NCI-H1694 (cell line): ENCODE measurements at places on chromosomes 11 and 22.

GRCh38 chr11:1232021-1232882 lies 9.4 kb downstream of the MUC5B start:
- no peak for DNase-seq

DNA sequence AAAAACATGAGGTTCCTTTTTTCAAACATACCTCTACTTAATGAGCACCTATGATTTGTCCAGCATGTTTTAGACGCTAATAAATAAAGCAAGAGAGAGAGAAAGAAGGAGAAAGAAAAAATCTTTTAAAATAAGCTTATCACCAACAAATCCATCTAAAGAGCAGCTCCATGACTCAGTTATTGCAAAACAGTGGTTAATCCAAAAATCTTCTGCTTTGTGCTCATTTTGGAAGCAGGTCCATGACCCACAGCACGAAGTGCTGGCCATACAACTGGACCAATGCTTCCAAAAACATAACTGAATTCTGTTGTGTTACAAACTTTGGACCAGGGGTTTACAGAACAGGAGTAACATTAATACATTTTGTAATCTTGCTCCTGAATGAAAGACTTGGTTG lies 696.6 kb downstream of the KCNA4 start:
- no peak for DNase-seq

DNA sequence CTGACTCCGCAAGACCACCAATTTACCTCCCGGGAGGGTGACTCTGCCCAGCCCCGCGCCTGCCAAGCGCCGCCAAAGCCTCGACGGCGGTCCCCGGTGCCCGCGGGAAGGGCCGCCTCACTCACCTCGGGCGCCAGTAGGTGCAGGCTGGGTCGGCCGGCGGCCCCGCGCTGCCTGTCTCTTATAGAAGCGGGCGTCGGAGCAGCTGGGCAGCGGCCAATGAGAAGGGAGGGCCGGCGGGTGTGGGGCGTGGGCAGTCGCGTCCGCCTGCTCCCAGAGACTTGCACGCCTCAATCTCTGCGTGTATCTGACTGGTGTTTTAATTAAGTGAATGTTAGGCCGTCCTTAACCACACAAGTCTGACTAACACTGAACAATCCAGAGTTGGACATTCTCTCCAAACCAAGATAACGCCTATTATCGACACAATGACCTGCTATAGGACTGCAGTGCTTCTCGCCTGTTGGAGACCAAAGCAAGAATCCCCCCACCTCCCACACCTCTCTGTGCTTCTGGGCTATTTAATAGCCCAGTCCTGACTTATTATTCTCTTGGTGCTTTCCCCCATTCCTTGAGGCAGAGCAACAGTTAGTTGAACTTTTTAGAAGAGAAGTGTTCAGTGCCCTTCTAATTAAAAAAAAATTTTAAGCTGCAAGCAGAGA lies at the start of gene TPH1:
Gene TPH1 (minus strand): TSS at position 154 of the 662 bp plus-strand sequence. CDS start 5,507 bp downstream, outside the sequence.
- no peak for DNase-seq

GRCh38 chr11:34292111-34292510 lies 65.7 kb downstream of the ABTB2 start:
- no peak for DNase-seq

DNA sequence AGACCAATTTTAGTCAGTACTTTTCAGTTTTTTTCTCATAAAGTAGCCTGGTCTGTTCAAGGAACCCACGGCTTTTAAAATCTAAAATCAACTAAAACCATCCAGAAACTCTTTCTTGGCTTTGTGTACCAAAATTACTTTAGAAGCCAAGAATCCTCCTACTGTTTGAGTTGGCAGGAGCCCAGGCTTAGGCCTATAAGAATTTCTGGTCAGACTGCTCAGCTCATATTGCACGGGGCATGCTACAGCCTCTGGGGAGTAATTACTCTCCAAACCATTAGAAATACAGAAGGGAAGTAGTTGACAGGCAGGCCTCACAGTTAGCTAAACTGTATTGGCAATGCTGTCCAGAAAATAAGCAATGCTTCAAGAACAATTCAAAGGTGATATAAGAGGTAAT lies 1862.9 kb upstream of the RAG2 start:
- no peak for DNase-seq

DNA sequence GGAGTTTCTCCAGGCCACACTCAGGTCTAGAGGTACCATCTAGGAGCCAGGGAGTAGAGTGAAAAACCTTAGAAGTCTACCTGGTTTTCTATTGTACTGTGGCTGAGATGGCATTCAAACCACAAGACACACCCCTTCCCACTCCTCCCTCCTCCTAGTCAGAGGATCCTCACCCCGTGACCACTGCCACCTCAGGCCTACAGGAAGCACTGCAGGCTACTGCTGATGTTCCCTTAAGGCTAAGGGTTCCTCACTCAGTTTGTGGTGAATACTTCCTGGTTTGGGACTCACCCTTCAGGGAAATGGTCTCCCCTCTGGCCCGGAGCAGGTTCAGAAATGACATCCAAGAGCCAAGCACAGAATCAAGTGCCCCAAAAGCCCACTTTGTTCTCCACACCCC lies 1293.9 kb downstream of the JRKL start:
- no peak for DNase-seq
